ENCODE measurements at places on chromosomes 7 and 10. TPM values are rescaled to one million over a fixed set of nuclear protein-coding genes. Genes with fewer than 3 reads are reported as not detected.

DNA sequence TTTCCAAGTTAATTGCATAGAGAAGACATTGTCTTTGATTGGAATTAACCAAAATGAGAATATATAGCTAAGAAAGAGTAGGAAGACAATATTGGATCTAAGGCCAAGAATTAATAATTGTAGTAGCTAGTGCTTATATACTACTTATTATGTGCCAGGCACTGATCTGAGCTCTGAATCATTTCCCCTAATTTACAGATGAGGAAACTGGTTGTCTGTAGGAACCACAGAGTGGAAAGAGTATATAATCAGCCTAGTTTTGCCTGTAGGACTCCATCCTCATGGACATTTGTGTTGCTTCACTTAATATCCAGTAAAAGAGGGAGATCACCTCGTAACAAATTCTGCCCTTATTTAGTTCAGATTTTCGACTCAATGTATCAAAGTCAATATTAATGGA is 127.9 kb downstream of the ARID5B start:
- DNase-seq: no peak

The TLX1 gene
- total RNA-seq: not detected

GRCh38 chr7:107284911-107285479 is 116.2 kb downstream of the HBP1 start:
- DNase-seq: no peak

DNA sequence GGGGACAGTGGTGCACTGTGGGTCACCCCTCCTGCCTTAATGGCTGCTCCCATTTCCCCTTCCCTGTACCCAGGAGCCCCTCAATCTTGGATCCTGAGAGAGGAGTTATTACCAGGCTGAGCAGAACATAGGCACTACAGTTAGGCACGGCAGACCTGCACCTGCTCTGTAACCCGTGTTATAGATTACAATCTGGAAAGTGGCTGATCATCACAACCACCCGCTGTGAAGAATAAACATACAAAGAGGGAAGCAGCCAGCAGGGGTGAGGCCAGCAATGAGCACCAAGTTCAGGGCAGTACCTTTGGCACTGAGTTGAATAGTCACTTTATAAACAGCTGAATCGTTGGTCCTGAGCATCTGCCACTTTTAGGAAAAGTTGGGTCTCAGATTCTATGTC is 1.7 kb downstream of the CDHR1 start:
- no peak for DNase-seq

DNA sequence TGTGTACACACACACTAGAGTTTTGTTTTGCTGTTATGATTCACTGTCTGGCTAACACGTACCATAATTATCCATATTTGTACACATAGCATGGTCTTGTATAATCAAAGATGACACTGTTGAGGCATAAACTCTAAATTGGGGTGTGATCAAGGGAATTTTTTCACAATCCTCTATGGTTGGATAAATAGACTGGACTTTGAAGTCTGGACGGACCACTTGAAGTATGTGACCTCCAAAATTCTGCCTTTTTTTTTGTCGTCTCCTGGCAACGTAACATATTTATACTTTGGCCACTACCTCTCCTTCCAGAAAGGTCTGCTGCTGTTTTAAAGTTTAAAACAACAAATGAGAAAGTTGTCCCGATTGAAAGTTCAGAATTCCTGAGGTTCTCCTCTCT is 193.4 kb downstream of the CACNB2 start:
- no peak for DNase-seq

GRCh38 chr7:144822223-144822622 is 13.6 kb downstream of the TPK1 start:
- DNase-seq: no peak

DNA sequence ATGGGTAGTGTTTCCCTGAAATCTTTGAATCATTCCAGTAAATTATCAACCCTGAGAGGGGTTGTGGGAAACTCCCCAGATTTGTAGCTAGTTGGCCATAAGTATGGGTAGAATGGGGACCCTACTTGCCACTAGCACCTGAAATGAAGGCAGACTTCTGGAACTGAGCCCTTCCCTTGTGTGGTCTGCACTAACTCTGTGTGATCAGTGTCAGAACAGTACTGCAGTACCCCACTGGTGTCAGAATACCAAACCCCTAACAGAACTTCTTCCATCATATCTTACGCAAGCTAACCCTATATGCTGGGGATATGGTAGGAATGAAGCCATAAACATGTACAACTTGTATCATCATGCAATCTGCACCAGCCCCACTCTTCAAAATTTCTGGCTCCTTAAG is 50.8 kb downstream of the ABI1 start:
- DNase-seq: no peak

The CPA1 gene
- total RNA-seq: not detected

The CUBN gene
- 2.0 TPM for total RNA-seq

GRCh38 chr10:92239600-92240288 is 51.1 kb downstream of the CPEB3 start:
- DNase-seq: peak; percentile 12

DNA sequence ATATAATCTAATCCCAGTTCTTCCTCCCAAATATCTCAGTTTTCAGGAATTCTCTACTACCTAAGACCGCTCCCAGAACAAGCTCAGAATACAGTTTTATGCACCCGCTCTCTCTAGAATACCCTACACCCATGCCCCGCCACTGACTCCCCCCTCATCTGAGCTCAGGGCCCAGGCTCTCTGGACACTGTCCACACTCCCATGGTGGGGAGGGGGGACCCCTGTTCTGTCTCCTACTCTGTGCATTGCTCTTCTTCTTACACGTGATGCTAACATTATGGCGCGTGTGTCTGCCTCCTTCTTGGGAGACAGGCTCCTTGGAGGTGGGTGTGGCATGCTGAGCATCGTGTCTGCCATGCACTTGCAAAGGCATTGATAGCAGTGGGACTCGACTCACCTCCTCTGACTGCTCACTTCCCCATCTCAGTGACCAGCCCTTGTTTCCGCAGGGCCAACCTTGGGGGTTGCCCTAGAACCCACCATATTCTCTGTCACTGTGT is 127.9 kb downstream of the TCERG1L start:
- DNase-seq: no peak

DNA sequence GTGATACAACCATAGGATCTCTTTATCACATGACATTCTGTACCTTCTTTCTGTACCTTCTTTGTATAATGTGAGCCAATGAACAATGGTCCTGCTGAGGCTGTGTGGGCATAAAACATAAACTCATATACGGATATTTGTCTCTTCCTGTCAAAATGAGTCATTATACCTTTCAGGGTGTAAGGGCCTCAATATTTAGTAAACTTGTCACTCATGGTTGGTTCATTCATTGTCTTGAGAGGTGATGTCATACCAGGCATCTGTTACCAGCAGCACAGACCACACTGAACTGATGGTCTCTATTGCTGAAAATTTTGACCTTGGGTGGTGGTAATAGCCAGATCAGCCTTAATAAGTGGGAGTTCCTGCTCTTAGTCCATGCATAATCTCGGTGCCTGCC is 287.6 kb upstream of the TPK1 start:
- peak; percentile 1 for DNase-seq

GRCh38 chr10:73906524-73907447 is 4.1 kb upstream of the PLAU start:
- DNase-seq: peak; percentile 99

The ABCC2 gene
- 6.1 TPM for total RNA-seq

The HOGA1 gene
- total RNA-seq: 0.71 TPM

GRCh38 chr10:12512332-12513002 is 163.1 kb downstream of the CAMK1D start:
- no peak for DNase-seq

GRCh38 chr7:99121496-99122021 is 22.3 kb downstream of the SMURF1 start:
- DNase-seq: no peak

The GIMAP7 gene
- not detected for total RNA-seq

DNA sequence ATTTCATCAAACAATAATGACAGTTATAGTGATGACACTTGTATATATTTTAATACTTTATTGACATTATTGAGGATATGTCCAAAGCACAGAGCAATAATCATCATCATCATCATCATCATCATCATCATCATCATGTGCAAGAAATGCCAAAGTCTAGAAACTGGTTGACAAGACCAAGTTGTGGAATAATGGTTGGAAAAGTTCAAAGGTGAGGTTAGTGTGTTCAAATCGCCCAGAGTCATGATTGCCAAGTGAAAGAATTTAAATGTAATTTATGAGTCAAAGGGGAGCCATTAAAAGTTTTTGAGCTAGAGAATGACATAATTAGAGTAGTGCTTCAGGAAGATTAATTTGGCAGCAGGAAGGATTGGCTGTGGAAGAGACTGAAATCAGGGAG is 852.4 kb downstream of the SORCS1 start:
- no peak for DNase-seq

DNA sequence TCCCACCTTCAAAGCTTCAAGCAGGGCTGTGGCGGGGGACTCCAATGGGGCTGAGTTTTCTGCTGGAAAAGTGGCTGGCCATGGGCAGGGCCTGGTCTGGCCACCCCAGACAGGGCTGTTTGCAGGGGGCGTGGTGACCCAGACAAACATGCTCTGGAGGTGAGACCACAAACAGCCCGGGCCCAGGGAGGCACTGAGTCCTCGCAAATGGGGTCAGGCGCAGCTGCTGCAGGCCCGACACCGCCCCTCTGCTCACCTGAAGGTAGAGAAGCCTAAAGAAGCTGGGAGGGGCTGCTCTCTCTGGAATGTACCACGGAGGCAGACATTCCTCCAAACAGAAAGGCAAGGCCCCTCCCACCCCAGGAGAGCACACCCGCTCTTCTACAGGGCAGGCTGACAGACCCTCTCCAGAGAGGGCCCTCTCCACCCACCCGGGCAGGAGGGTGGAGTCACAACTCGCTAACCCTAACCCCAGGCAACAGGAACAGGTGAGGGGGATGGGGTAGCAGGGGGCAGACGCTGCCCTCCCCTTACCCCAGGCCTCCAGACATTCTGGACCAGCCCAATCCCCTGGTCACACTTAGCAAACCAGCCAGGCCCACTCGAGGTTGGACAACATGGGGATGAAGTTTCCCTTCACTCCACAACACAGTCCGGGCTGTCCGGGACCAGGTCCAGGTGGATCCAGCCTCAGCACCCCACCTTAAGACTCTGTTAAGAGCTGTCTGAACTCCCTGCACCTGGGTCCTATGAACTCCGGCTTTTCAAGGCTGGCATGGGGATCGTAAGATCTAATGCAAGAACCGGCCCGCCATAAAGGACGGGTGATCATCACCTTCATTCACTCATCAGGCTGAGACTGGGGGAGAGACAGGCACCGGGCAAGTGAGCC is 32.3 kb downstream of the OAT start:
- no peak for DNase-seq

The RNF32 gene
- 0.47 TPM for total RNA-seq

The INHBA gene
- 2.1 TPM for total RNA-seq

DNA sequence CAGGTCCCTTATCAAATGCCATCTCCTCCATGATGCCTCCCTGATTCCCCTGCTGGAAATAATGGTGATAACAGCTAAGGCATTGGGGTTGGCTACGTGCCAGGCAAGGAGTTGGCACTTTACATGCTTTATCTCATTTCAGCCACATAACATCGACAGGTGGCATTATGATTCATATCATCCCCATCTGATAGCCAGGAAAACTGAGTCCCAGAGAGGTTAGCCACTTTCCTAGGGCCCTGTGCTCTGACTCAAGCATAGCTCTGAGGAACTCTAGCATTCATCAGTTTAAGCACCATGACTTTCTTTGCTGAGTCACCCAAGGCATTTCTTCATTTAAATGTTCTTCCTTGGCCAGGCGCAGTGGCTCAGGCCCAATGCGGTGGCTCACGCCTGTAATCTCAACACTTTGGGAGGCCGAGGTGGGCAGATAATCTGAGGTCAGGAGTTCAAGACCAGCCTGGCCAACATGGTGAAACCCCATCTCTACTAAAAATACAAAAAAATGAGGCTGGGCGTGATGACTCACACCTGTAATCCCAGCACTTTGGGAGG is 6.6 kb downstream of the LEP start:
- DNase-seq: peak; percentile 47

The BLNK gene
- not detected for total RNA-seq

DNA sequence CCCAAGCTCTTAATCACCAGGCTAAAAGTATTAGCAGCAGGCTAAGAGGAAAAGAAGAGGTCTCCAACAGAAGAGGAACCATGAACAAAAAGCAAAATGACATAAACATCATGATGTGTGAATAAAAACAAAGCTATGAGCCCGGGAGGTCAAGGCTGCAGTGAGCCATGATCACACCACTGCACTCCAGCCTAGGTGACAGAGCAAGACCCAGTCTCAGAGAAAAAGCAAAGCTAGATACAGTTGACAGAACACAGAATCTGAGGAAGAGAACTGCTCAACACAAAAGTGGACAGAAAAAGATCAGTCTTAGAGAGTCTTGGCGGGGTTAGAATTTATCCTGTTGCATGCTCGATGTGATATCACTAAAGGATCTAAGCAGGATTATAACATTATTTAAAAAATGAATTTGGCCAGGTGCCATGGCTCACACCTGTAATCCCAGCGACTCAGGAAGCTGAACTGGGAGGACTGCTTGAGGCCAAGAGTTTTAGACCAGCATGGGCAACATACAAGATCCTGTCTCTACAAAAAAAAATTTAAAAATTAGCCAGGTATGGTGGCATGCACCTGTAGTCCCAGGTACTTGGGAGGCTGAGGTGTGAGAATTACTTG is 37.5 kb downstream of the NT5C2 start:
- DNase-seq: peak; percentile 7

DNA sequence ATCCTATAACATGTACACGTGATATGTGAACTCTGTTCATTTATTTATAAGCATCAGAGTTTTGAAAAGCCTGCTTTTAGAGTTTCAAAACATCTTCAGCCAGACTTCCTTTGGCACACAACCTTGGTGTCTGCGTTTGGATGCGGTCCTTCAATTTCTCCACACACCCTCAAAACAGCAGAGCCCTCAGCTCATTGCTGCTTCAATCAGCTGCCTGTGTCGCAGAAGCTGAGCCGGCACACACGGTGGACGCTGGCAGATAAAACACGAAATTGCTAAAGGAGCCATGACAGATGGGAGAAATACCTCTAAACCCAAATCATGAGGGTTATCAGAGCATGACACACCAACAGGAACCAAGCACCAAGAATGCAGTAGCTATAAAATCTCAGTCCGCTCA is 396.4 kb upstream of the AKR1E2 start:
- DNase-seq: no peak

The CALHM3 gene
- total RNA-seq: 0.39 TPM

DNA sequence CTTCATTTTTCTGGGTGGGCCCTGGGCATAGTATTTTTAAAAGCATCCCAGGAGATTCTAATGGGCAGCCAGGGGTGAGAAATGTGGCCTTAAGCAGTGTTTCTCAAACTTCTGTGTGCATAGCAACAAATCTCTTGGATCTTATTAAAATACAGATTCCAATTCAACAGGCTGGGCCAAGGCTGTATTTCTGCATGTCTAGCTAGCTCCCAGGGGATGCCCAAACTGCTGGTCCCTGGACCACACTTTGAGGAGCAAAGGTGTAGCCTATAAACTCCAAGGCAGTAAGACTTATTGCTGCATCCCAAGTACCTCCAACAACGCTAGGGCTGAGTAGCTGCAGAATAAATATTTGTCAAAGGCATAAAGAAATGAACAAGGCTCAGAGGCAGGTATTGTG is 292.9 kb upstream of the ZMIZ1 start:
- no peak for DNase-seq

GRCh38 chr7:98879198-98879978 is 1.1 kb downstream of the TRRAP start:
- peak; percentile 19 for DNase-seq

The NME8 gene
- total RNA-seq: not detected

Measured in M059J (cell line).